Fibroblast of villous mesenchyme (primary cell): ENCODE measurements at places on chromosomes 7 and 10. TPM values are rescaled to one million over a fixed set of nuclear protein-coding genes. Genes with fewer than 3 reads are reported as not detected.

SYNPO2L gene
- 0.43 and 0.64 TPM in 2 replicates for total RNA-seq

NPSR1 gene
- total RNA-seq, result not detected in 2 replicates

SDK1 gene
- total RNA-seq, result 0.43 and 0.64 TPM in 2 replicates

HOXA6 gene
- 10.6 and 11.2 TPM in 2 replicates for total RNA-seq

NET1 gene
- total RNA-seq, result 17.7 and 23.3 TPM in 2 replicates

CD36 gene
- 1.3 and 4.3 TPM in 2 replicates for total RNA-seq

ZP3 gene
- 0.86 and 0.97 TPM in 2 replicates for total RNA-seq
